CD4-positive, alpha-beta T cell treated with Interferon alpha-2 for 1 hour (primary cell): ENCODE measurements at places on chromosomes 16 and 17.

DNA sequence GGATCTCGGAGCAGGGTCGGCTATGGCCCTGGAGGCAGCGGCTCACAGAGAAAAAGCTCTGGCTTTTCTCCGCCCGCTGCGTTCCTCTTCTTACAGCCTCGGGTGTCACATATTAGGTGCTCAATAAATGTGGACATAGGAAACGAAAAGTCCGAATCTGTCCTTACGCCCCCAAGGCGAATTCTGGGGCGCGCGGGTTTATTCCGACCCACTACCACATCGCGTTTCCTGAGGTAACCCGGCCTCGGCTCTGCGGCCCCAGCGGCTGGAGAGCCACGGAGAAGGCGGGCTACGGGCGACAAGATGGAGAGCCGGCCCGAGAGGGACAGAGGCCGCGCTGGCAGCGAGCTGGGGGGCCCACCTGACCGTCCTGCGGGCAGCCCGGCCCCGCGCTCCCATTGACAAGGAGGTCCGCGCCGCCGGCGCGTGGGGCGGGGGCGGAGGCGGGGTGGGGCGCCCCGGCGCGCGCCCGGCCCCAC is 573 bp upstream of the GNAO1 start:
- no peak for DNase-seq

DNA sequence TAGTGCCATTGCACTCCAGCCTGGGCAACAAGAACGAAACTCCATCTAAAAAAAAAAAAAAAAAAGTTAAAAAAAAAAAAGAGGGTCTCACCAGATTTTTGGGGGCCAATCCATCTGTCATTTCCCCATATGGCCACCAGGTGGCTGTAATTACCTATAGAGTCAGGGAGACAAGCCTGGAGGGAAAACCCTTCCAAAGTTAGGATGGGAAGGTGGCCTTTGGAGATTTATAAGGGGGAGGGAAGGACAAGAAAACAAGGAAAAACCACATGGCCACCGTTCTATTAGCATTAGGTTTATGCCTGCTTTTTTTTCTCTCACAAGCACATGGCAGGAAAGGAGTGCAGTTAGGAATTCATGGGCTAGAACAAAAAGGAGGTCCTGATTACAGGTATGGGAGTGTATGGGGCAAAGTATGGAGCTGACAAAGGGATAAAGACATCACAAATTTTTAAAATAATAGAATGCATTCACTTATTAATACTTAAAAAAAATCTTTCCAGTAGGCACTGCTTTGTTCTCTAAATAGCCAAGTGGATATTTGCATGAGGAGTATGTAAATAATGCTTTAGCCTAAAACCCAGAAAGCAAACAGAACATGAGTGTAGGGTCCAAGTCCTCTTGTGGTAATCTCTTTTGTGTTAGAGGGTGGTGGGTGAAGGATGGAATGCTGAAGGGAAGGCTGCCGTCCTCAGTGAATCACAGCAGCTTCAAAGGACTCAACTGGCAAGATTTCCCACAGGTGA is 5.1 kb downstream of the CYB5D1 start:
- DNase-seq: no peak

- peak; percentile 38 for DNase-seq
Observed at GRCh38 chr17:18377437-18378204, at the start of gene EVPLL. Gene EVPLL (plus strand): TSS chr17:18377778. CDS start chr17:18380938, 3,160 bp downstream.

- DNase-seq: no peak
Observed at GRCh38 chr17:30433514-30433913, 43.7 kb upstream of the GOSR1 start.
